ENCODE measurements at places on chromosomes 4 and X.

GRCh38 chr4:40334591-40335524 is at the start of gene CHRNA9:
TSS of gene CHRNA9 (plus strand) at chr4:40335333. CDS start at chr4:40335468, 135 bp downstream.
- DNase-seq: no peak

DNA sequence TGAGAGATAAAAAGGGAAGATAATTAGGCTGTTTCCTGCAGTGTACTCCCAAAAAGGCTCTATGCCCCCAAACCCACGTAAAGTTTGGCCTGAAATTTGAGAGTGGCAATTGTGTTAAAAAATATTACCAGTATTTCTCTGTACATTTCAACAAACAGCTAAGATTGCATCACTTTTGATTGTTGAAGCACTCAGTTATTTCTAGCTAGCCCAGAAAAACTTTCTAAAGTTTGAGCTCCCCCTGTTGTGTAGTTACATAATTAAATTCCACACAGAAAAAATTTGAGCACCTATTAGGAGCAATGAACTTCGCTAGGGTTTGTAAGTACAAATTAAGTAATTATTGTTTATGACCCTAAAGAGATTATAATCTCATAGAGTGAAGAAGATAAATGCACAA is 109.4 kb downstream of the DLG3 start:
- no peak for DNase-seq

GRCh38 chrX:21975812-21976211 is 35.3 kb downstream of the SMS start:
- no peak for DNase-seq

DNA sequence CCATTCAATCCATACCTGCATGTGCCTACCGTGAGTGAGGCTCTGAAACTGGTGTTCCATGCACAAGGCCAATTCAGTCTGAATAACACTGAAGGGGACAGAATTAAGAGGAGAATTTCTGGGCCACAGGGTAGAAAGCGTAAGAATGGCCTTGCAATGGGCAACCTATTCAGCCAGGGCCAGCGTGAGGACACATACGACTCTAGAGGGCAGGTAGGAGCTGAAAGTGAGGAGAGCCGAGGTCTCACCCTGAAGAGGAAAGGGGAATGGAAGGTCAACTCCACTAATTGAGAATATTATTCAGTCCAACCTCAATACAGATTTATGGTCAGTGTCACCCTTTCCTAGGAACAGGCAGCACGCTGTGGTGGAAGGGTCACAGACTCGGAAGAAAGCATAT is 202.2 kb downstream of the TRIML1 start:
- no peak for DNase-seq

- no peak for DNase-seq
Observed at GRCh38 chrX:136856551-136856950, 24.0 kb downstream of the RBMX start.

DNA sequence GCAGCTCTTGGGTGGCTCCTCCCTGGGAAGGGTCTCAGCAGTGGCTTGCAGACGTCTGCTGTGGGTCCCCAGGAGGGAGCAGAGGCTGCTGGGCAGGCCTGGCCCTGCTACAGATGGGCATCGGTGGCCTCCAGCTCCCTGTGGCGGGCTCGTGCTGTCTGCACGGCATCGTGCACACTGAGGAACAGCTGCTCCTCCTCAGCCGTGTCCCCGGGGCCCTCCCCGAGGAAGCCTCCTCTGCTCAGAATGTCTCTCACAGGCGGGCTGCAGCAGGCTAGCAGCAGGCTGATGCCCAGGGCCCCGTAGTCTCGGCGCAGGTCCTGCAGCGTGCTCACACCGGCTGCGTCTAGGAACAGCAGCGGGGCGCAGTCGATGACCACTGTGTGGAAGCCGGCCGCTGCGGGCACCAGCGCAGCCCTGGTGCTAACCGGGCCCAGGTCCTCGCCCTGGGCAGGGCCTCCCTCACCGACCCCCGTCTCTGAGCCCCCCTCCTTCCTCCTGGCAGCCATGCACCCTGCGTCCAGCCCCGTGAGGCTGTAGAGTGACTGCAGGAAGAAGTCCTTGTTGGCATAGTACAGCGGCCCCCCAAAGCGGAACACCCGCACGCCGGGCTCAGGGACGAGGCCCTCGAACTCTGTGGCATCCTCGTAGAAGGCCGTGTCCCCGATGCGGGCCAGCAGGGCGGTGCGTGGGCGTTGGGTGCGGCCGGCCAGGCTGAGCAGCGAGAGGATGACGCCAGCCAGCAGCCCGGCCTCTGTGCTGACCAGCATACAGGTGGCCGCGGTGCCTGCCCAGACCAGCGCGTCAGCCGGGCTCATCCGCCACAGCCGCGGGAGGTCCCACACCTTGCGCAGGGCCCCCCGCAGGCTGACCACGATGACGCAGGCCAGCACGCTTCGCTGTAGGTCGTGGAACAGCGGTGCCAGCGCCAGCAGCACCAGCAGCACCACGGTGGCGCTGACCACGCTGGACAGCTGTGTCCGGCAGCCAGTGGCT is 2.2 kb downstream of the IDUA start:
- no peak for DNase-seq

DNA sequence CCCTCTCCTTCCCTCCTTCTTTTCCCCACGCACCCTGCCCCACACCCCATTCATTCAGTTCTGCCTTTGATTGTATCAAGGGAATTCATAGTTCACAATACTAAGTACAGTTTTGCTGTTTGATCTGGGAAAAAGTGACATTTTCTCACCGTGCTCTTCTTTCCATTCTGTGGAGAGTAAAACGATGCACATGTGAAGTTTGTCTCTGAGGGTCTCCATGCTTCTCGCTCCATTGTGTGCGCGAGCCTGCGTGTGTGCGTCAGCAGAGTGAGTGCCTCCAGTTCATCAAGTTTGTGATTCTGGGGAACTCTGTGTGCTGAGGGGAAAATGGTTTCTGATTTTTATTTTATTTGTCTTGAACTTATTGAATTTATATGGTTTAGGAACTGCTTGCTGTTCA is 1.9 kb downstream of the STK26 start:
- DNase-seq: no peak

DNA sequence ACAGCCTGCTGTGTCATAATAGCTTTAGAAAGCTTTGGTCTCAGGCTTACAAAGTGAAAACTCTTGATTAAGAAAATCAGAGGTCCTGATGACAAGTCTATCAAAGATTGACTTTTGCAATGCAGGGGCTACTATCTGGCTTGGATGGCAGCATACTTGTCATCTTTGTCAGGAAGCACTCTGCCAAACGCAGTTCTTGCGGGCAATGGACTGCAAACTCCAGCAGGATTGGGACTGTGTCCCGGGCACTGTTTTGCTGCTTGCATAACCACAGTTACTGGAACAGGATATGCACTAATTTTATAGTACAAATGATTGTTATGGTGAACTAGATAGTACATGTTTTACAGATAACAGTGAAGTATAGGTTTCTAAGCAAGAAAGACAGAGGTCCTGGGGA is 185.6 kb downstream of the IQCM start:
- no peak for DNase-seq

DNA sequence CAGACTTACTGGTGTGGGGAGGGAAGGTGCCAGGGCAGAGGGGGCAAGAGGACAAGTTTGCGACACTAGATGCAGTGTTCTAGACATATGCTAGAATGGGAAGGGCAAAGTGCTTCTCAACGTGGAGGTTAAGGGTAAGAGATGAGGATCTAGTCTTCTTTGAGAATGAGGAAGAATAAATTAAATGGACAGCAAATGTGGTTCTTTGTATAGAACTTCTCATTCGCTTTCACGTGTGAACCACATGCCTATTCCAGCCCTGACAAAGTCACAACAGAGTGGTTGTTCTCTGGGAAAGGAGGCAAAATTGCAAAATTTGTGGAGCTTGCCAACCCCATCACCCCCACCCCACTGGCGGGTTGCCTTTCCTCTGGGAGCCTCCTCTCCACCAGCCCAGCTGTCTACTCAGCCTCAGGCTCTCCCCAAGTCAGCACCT is 1.5 kb upstream of the ANXA5 start:
- no peak for DNase-seq

GRCh38 chrX:50579955-50580354 is 109.3 kb upstream of the DGKK start:
- peak; percentile 11 for DNase-seq

- no peak for DNase-seq
Observed at GRCh38 chr4:118718511-118719170, 33.4 kb downstream of the METTL14 start.

DNA sequence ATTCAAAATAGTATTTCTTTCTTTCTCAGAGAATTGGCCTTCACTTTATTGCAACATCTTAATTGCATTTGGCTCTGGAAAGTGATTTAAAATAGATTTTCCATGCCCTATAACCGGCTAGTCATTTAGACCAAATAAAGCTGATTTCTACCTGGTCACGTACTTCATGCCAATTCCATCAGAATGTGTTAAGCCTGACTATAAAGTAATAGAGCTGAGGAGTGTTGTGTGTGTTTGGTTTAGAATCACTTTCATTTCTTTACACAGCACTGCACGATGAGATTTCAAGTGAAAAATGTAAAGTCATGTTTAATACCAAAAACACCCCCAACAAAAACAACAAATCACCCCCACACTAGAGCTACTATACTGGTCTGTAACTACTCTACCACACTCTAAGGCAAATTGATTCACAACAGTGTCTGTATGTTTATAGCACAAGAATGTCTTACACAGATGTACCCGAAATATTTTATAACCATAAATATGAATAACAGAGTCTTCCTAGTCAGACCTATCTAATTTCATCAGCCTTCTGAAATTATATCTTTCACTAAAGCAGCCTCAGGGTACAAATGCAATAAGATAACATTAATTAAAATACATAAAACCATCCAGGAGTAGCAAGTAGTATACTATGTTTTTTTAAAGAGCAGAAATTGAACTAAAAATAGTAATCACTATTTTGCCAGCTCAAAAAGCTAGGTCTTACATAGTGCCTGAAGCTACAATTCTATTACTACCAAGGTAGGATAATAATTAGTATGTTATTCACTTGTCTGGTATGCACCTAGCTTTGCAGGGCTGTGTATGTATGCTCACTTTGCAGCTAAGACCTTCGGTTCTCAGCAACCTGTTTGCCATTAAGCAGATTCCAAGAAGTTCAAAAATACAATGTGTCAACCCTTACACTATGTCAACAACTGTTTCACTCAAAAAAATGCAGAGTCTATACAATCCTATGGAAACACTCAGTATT is 28.4 kb downstream of the APBB2 start:
- no peak for DNase-seq

- no peak for DNase-seq
Observed at GRCh38 chr4:113614414-113614813, 147.1 kb downstream of the CAMK2D start.

DNA sequence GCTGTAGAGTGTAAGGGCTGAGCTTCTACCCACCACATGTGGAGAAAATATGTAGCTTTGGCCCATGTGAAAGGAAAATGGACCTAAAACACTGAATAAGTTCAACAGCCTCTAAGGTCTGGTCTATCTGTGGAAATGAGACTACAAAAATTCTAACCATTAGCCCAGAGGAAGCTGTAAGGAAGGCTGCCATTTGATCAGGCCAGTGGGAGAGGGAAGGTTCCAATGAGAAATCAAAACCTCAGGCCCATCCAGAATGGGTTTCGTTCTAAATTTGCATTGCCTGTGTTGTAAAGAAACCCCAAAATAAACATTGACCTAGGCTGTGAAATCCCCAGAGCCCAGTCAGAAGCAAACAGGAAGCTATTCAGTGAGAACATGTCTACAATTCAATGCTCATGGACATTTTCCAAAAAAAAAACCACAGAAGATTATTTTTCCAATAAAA is 320.4 kb upstream of the SLC7A11 start:
- no peak for DNase-seq

- DNase-seq: no peak
Observed at GRCh38 chr4:145567516-145567915, 51.7 kb upstream of the MMAA start.

DNA sequence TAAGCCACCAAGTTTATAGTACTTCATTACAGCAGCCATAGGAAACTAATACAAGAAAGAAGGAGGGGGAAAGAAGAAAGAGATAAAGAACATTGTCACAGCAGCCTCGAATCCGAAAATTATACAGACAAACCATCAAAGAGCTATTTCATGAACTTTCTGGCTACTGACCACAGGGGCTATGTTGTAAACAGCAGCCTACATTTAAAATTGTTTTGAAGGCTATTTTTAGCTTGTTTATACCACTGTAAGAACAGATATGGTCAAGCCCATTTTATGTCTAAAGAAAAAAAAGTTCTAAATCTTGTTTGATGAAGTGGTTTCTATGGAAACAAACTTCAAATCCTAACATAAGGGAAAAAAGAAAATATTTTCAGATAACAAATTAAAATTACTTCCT is 282.1 kb downstream of the GABRG1 start:
- DNase-seq: no peak

- no peak for DNase-seq
Observed at GRCh38 chr4:60485276-60485675, 714.9 kb upstream of the ADGRL3 start.

DNA sequence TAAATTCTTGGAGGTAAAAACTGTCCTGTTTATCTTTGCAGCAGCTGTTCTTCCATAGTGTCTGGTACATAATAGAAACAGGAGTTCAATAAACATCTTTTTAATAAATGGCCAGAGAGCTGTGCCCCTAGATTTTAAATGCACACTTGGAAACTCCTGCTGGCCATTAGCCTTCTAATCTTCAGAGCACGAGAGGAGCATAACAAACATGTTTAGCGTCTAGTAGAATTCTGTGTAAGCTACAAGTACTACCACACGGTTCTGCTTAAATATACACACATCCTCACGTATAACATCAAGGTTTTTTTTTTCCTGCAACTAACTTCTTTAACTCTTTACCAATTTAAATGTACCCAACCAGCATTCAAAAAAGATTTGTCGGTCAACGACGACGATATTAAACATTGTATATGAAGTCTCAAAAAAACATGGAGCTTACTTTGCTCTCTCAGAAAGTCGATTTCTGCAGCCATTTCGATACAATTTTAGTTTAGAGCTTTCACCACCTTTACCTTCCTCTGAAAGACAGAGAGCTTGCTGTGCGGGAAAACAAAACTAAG is 628 bp downstream of the SCLT1 start:
- DNase-seq: no peak
